ENCODE measurements at places on chromosomes 5 and 9.

DNA sequence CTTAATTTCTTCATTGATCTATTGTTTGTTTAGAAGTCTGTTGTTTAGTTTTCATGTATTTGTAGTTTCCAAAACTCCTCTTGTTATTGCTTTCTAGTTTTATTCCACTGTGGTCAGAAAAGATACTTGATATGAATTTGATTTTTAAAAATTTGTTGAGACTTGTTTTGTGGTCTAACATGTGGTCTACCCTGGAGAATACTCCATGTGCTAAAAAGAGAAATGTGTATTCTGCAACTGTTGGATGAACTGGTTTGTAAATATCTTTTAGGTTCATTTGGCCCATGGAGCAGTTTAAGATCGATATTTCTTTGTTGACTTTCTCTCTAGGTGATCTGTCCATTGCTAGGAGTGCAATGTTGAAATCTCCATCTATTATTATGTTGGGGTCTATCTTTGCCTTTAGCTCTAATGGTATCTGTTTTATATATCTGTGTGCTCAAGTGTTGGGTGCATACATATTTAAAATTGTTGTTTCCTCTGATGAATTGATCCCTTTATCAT lies 150.6 kb upstream of the ATP10B start:
- no peak for DNase-seq

DNA sequence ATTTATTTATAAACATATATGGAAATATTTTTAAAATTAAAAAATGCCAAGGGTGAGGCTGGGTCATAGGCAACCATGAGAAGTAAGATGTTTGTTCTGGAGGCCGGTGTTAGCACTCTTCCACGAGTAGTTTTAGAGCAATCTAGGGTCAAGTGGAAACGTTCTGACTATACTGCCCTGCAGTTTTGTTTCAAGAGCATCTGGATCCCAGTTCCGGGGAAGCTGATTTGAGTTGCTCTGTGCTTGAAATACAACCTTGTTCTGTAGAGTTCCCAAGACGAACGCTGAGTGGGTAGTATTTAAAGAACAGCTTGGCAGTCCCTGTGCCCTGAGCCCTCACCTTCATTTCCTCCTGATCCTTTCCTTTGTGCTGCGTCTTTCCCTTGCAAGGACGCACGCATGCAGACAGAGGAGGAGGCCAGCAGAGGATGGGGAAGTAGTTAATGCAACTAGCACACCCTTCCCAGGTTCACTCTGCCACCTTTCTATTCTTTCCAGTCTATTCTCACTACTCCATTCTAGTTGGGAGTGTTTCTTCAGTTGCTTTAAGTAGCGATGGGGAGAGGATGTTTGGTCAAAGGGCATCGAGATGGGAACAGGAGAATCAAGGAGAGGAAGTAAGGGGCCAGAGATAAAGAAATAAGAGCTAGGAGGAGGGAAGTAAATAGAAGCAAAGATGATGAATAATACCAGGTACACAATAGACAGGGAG lies 68.3 kb upstream of the ZSWIM6 start:
- DNase-seq = no peak

GRCh38 chr5:61673007-61673735 lies 341.1 kb downstream of the ZSWIM6 start:
- DNase-seq = no peak

GRCh38 chr5:181005791-181006190 lies 17.1 kb downstream of the BTNL3 start:
- DNase-seq = no peak

- DNase-seq = no peak
Observed at GRCh38 chr5:93278896-93279295, 302.1 kb downstream of the NR2F1-AS1 start.

- DNase-seq = no peak
Observed at GRCh38 chr5:75551471-75551870, 39.8 kb downstream of the POLK start.
